ENCODE measurements at places on chromosomes 3 and 15.
A peak's percentile ranks its signal among the peaks of the same experiment; 100 is the strongest.

GRCh38 chr3:47803480-47804025, 615 bp downstream of the DHX30 start:
- DNase-seq, result no peak

DNA sequence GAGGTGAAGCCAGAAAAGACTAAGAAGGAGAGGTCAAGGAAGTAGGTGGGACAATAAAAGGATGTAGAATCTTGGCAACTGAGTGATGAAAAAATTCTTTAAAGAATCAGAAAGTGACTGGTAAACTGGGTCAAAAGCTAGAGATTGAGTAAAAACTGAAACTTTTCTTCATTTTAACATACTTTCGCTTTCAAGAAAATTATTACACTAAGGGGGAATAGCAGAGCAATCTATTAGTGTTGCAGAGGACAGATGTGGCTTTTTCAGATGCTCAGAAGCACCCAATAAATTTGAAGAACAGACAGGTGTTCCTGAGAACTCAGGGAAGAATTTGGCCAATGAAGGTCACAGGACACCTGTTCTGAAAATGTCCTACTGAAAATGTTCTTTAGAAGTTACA, 805.4 kb upstream of the ALCAM start:
- no peak for DNase-seq

DNA sequence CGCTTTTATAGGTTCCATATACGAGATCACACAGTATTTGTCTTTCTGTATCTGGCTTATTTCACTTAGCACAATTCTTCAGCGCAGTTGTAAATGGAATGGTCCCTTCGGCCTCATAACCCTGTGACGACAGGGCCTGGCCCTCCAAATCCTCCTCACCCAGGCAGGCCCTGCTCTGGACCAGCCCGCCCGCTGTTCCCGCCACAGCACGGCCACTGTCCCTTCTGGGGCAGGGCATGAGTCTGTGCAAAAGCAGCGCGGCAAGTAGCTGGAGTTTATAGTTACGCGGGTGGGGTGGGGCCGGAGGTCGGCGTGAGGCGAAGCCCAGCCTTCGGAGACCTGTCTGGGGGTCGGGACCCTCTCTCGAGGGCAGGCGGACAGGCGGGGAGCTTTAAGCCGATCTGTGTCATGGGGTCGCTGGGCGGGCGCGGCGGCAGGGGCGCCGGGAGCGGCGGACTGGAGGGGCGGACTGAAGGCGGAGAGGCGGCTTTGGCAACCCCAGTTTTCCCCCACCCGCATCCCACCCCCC, 543 bp downstream of the ARPIN start:
- no peak for DNase-seq

DNA sequence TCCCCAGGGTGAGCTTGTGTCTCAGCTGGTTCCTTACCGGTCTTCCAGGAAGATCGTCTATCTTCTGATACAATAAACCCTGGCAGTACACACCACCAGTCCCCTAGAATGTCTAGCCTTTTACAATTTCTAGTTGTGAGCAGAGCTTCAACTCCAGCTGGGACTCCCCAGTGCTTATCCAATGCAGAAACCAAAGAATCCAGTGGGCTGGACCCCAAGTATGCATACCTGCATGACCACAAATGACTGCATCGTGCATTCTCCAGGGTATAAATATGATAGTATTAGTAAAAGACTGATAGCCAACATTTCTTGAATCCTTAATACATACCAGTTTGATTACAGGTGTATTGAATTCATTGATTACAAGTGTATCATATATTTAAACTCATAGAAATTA, 176.0 kb downstream of the SATB1 start:
- DNase-seq, result no peak

- DNase-seq, result no peak
Observed at GRCh38 chr3:190444006-190444405, 5.7 kb downstream of the TMEM207 start.

- no peak for DNase-seq
Observed at GRCh38 chr15:80479191-80479590, 75.0 kb downstream of the ARNT2 start.

- DNase-seq, result no peak
Observed at GRCh38 chr15:39411102-39411989, 169.5 kb upstream of the THBS1 start.

DNA sequence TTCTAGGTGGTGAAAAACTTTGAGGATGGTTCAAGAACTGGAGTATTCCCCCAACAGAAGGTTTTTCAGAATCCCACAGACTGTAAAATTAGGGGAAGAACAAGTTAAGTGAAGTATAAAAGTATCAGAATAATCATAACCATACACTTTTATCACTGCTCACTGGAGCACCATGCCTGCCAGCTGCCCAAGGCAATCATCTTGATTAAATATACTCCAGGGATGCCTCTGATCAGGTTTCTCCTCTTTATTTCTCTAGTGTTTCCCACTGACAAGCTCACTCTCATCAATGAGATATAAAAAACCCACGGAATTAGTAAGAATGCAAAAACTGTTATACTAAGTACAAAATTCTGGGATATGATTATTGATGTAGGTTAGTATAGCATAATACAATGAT, 108.0 kb downstream of the STAG1 start:
- no peak for DNase-seq

GRCh38 chr3:43080726-43081568, 24.9 kb downstream of the POMGNT2 start:
- no peak for DNase-seq

GRCh38 chr3:65880350-65880749, 158.4 kb downstream of the MAGI1 start:
- no peak for DNase-seq

DNA sequence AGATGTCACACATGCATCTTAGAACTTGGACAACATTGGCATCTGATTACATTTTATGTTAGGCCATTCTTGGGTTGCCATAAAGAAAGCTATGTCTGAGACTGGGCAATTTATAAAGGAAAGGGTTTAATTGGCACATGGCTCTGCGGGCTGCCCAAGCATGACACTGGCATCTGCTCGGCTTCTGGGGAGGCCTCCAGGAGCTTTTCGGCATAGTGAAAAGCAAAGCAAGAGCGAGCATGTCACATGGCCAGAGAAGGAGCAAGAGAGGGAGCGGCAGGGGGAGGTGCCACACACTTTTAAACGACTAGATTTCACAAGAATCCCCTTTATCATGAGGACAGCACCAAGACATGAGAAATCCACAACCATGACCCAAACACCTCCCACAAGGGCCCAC, 11.3 kb downstream of the RYR3 start:
- no peak for DNase-seq

GRCh38 chr3:74288761-74289160, 325.7 kb downstream of the CNTN3 start:
- DNase-seq, result no peak

DNA sequence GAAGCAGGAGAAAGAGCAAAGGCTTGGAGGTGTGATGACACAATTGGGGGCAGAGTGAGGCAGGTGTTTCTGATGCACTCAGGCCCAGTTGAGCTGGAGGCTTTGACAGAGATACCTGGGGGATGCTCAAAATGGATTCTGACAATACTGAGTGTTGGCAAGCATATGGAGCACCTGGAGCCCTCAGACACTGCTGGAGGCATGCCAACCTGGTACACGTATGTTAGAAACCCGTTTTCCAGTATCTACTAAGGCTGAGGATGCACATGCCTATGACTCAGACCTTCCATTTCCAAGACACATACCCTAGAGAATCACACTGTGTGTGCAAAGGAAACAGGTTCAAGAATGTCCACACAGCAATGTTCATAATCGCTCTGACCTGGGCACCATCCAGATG, 58.7 kb downstream of the WNT7A start:
- no peak for DNase-seq

- DNase-seq, result no peak
Observed at GRCh38 chr3:102529452-102529851, 94.6 kb downstream of the ZPLD1 start.

GRCh38 chr15:33780011-33780768, 188.1 kb upstream of the CHRM5 start:
- DNase-seq, result no peak

GRCh38 chr3:133460809-133461208, 61.0 kb downstream of the BFSP2 start:
- DNase-seq, result no peak

GRCh38 chr3:187799942-187800641, 54.8 kb upstream of the BCL6 start:
- DNase-seq, result no peak

GRCh38 chr3:156633335-156633734, 41.1 kb upstream of the TIPARP start:
- DNase-seq, result no peak

- no peak for DNase-seq
Observed at GRCh38 chr3:197795200-197795599, 4.1 kb downstream of the LRCH3 start.

GRCh38 chr3:41836360-41837134, 125.4 kb downstream of the ULK4 start:
- no peak for DNase-seq

GRCh38 chr3:64049136-64049535, 25.8 kb upstream of the PSMD6 start:
- DNase-seq, result no peak

GRCh38 chr15:96046620-96047240, 283.8 kb upstream of the NR2F2 start:
- no peak for DNase-seq

- no peak for DNase-seq
Observed at GRCh38 chr15:99359769-99360168, 108.5 kb downstream of the LRRC28 start.

DNA sequence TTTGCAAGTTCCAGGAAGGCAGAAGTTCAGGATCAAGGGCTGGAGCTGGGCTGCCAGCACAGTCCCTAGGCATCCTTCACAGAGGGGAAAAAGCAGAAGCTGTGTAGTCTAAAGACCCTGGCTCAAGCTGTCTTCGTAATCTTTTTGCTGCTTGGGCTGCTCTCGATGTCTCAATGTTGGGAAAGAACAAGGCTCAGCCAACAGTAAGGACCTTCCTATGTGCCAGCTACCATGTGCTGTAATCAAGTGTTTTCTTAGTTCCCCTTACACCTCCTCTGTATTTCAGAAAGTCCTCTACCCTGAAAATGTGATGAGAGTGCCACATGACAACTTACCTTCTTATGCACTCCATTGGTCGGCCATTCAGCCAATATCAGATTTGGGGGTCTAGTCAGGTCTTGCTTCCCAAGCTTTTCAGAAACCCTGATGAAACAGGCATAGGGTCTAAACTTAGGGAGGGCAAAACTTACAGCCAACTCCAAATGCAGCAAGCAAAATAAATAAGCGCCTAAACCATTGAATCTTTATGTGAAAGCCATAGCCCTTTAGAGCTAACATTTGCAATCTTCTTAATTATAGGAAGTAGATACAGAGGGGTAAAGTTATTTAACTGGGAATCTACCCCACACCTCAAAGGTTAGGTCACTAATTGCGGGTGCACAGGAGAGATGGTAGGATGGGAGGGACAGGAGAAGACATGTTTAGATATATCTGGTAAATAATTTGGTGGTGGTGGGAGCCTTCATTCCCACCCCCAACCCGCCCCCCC, 1.2 kb upstream of the EDEM1 start:
- no peak for DNase-seq

GRCh38 chr15:99504071-99504822, 61.5 kb upstream of the MEF2A start:
- DNase-seq, result no peak

- DNase-seq, result no peak
Observed at GRCh38 chr3:38327335-38328009, 19.1 kb upstream of the XYLB start.

GRCh38 chr3:188076176-188076575, 77.8 kb upstream of the LPP start:
- peak; percentile 30 for DNase-seq

- no peak for DNase-seq
Observed at GRCh38 chr3:13045241-13045903, 27.9 kb downstream of the IQSEC1 start.

GRCh38 chr3:69058180-69058946, 6.2 kb upstream of the TMF1 start:
- DNase-seq, result no peak

- peak; percentile 74 for DNase-seq
Observed at GRCh38 chr15:39976291-39977274, 42.7 kb downstream of the EIF2AK4 start.

DNA sequence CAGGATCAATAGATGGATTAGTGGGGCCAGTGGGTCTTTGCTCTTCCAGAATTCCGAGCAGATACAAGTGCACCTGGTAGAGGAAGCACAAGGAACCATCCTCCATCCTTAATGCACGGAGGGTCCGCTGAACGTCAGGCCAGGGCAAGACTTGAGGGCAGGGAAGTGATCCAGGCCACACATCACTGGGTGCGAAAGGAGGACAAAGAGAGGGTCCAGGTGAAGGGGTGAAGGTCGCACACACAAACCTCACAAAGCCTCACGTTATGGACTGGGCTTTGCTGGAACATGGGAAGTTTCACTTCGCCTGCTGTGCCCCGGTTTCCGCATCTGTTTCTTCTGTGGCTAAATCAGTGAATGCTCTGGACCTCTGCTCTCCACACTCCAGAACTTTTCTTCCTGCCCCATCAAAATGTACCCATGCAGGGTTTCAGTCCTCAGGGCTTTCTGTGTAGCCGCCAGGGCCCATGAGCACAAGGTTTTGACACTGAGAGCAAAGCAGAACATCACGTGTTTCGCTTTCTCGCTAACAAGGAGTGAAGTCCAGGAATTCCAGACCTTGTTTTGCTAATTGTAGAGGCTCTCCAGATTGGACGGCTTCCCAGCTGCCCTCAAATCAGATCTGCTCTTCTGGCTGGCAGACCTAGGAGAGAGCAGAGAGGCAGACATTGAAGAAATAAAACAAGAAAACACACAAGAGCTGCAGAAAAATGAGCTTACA, 56.3 kb downstream of the KLF15 start:
- no peak for DNase-seq

DNA sequence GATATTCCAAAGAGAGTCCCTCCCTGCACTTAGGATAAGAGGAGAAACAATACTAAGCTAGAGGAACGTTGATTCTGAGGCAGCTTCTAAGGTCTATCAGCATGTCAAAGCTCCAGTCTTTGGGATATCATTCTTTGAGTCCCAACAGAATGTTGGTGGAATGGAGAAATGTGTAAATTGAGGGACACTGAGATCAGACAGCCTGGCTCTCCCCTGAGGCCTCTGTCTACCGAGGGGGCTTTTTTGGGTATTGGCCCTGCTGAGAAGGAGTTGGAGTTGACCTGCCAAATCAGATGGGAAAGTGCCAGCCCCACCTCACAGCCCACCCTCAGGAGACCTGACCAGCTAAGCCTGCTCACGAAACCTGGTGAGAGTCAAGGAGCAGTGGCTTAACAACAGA, 27.6 kb upstream of the LRTM1 start:
- no peak for DNase-seq

- no peak for DNase-seq
Observed at GRCh38 chr15:30055604-30056003, 27.2 kb upstream of the GOLGA8J start.

GRCh38 chr3:122052968-122053367, 2.2 kb upstream of the CD86 start:
- DNase-seq, result no peak

- peak; percentile 23 for DNase-seq
Observed at GRCh38 chr3:126266291-126266840, 86.0 kb upstream of the ALDH1L1 start.

DNA sequence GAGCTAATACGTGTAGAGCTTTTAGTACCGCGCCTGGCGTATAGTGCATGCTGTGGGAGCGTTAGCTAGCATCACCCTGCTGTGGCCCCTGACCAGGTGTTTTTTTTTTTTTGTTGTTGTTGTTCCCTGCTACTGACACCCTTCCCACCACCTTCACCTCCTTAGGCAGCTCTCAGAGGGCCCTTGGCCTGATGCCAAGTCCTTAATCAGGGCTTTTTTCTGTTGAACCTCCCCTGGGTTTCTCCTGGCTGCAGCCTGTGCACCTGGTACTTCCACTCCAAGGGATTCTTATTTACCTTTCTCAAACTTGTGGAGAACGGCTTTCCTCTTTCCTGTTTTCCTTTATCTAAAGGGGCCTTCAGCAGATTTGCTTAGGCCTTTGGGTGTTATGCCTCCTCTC, 53.3 kb downstream of the SLC7A14 start:
- no peak for DNase-seq

All from hippocampal formation (tissue), 2 donors.